ENCODE measurements at places on chromosomes 7 and 10.

DNA sequence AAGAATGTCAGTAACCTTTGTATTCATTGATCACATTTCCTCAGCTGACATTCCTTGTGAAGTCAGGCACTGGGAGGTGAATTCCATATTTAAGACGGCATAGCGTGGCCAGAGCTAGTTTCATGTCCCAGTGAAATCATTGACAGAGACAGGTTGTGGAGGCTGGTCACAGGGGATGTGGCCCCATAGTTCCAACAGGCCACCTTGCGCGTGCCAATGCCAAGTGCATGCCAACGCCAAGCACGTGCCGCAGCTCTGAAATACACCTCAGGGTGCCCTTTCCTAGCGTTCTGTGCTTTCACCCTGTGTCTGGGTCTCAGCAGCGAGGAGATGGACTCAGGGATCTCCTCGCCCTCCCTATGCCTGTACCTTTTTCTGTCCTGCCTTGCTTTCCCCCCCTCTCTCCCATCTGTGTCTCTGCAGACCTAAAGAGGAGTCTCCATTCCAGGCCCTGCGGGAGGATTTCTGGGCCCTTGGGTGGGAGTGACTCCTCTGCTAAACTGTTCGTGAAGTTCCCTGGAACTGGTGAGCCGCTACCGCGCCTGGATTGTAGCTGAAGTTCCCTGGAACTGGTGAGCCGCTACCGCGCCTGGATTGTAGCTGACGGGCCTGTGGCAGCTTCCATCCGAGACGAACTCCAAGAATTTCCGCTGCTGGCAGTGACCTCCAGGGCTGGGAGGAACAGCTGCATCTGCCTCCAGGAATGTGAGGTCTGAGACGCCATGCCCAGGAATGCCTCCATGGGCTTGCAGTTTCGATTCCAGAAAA is 19.7 kb downstream of the AQP1 start:
- no peak for DNase-seq

DNA sequence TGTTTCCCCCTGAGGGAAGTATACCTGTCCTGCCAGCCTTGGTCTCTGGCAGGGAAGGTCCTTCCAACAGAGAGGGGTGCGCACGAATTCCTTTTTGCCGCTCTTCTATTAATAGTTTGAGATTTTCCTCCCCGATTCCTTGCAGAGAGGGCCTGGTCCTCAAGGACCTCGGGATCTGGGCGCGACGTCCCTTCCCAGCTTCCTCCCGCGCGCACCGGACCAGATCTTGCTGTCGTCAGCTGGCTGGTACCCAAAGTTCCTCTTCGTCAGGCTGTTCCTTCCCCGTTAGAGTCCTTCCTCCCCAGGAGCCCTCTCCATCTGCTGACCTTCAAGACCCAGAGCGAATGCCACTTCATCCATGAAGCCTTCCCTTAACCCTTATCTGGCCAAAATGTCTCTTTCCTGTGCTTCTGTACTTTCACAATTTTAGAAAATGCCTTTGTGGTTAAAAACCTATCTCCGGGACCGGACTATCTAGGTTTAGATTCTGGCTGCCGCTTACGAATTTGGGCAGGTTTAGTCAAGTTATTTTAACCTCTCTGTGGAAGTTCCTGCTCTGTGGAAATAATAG is 851 bp upstream of the GOT1 start:
- DNase-seq: no peak

DNA sequence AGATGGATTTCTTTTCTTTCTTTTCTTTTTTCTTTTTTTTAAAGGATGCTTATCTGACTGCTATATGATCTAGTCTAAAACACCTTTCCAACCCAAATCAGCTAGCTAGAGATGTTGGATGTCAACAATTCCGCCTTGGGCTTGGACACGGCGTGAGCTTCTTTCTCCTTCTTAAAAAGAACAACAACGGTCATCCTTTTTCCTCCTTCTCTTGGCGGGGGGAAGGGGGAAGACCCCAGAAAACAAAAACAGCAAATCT is 1.0 kb downstream of the BEND7 start:
- no peak for DNase-seq

GRCh38 chr10:17021656-17022465 is 107.8 kb downstream of the CUBN start:
- DNase-seq: no peak

GRCh38 chr7:70669854-70670253 is 462.1 kb upstream of the GALNT17 start:
- DNase-seq: no peak

- DNase-seq: no peak
Measured at GRCh38 chr7:37450035-37450434, 1.4 kb upstream of the ELMO1 start.

DNA sequence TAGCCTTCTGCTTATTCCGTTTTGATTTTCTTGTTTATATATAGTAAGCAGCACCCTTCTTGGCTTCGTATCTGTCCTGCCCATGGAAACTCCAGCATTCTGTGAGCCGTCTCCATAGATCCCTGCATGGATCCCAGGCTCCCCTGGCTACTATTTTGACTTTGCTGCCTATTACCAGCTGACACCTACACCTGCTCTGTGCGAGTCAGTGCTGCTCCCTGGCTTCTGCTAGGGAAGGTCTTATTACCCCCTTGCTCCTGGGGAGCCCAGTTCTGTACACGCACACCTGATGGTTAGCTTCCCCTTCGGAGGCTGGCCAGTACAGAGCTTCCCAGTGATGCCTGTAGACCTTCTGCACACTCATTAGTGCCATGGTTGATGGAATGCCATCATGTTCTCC is 35.4 kb downstream of the NACAD start:
- no peak for DNase-seq

DNA sequence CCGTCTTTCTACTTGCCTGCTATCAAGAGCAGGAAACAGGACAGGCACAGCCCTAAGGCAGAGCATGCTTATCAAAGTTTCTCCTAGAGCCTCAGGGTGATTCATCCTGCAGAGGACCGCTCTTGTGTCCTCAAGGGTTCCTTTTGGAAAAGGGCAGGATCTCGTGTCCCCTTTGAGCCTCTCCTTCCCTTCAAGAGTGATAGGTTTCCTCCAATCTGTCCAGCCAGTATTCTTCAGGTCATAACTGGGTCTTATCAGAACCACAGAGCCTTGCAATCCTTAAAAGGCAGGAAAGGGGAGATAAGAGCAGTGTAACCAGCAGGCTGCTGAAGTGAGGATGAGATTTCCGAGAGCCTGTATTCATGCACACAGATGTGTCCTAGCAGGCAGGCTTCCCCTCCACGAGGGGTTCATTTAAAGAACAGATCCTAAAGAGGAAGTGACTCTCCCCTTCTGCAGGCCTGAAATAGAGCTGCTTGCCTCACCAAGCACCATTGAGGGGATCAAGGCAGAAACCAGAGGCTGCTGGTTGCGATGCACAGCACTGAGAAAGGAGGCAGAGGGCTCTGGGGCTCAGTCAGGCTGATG is 90.5 kb upstream of the SVIL start:
- no peak for DNase-seq

GRCh38 chr10:88122145-88122544 is 258.7 kb downstream of the PTEN start:
- DNase-seq: no peak

DNA sequence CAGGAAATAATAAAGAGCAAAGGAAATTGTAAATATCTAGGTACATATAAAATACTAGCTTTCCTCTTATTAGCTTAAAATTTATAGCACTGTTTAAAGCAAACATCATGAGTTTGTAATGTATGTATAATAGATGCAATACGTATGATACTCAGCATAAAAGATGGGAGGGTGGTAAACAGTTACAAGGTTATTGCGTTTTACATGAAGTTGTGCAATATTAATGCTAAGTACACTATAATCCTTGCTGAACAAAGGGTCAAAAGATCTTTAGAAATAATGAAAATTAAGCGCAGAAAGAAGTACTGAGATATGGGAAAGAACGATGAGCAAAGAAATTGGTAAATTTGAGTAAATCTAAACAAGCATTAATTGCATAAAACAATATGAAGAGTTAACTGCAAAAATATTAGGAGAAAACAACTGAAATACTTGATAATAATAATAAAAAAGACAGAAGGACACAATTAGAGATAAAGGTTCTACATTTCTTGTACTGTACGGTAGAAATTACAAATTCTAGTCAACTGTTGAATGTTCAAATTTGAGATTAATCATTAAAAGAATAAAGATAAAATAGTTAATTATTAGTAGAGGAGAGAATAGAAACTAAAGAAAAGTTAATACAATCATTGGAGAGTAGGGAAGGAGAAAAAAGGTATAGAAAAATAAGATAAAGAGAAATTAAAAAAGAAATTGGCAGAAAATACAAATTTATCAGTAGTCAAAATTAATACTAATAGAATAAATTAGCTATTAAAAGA is 17.9 kb downstream of the C10orf67 start:
- DNase-seq: no peak

GRCh38 chr7:41918597-41918996 is 215.7 kb upstream of the INHBA start:
- DNase-seq: no peak

DNA sequence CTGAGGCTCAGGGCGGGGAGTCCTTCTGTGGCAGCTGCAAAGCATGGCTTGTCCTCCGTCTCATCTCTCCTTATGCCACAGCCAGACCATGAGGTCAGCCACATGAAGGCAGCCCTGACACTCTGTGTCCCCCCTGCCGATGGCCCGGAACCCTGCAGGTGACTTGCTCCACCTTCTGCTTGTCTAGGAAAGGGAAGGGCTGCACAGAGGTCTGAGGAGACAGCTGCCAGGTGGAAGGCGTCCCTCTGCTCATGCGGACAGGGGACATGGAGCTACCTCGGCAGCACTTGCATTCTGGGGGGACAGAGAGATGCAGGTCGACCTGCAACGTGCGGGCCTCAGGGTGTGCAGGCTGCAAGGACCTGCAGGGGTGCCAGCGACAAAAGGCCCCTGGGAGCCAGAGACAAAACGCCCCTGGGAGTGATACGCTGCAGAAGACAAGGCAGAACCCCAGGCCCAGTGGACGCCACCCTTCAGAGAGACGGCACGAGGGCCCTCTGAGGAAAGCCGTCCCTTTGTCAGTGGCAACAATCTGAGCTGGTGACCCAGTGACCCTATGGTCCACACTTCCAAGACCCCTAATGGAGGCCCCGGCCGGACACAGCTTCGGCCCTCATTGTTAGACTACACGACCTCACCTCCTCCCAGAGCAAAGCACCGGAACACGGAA is 205.2 kb upstream of the PPP2R2D start:
- no peak for DNase-seq

GRCh38 chr10:117159390-117159789 is 21.3 kb upstream of the VAX1 start:
- DNase-seq: no peak

- DNase-seq: no peak
Measured at GRCh38 chr10:36621346-36621745, 504.1 kb upstream of the ANKRD30A start.

DNA sequence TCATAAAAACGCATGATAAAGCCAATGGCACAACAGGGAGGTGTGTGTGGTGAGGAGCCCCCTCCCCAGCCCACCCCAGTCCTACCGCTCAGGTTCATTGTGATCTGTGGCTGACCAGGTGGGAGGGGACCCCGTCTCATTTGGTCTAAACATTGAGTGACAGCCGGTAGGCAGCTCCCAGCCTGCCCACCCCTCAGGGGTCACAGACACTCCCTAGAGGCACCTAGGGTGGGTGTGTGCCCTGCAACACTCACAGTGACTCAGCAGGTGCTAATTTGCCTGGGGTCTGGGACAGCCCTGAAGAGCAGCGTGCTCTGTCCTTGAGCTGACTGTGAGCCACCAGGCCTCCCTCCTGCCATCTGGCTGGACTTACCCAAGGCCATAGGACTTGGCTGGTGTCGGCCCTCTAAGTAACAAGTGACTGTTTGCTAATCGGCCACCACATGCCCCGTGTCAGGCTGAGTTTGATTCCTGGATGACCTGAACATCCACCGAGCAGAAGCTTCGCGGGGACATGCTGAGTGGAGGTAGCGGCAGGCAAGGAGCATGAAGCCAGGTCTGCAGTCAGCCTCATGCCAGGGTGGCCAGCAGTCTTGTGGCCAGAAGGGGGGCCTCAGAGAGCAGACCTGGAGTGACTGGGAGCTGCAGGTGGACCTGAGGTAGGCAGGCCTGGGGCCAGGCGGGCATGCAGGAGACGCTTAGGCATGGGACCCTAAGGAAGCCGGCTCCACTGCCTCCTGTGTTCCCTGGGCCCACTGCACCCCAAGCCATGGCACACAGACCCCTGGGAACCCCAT is 282.3 kb upstream of the SHH start:
- no peak for DNase-seq

- no peak for DNase-seq
Measured at GRCh38 chr7:27295236-27295635, 52.6 kb downstream of the EVX1 start.

DNA sequence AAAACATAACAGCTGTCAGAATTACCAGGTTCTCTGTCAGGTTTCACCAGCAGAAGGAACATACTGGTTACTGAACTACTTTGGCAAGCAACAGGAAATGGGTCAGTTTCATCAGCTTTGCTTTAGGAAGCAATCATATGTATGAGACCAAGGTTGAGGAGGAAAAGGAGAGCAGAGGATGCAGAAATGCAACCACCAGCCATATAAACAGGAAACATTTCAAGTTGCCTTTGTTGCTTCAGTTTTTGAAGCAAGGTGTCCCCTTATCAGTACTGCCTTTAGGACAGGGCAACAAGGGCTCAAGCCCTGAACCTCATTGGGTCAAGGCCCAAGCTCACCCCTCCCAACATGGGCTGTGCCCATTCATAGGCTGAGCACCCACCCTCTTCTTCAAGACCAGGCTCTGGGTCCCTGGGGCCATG is 10.2 kb downstream of the HIPK2 start:
- no peak for DNase-seq

- no peak for DNase-seq
Measured at GRCh38 chr7:156069891-156070290, 257.6 kb upstream of the SHH start.

DNA sequence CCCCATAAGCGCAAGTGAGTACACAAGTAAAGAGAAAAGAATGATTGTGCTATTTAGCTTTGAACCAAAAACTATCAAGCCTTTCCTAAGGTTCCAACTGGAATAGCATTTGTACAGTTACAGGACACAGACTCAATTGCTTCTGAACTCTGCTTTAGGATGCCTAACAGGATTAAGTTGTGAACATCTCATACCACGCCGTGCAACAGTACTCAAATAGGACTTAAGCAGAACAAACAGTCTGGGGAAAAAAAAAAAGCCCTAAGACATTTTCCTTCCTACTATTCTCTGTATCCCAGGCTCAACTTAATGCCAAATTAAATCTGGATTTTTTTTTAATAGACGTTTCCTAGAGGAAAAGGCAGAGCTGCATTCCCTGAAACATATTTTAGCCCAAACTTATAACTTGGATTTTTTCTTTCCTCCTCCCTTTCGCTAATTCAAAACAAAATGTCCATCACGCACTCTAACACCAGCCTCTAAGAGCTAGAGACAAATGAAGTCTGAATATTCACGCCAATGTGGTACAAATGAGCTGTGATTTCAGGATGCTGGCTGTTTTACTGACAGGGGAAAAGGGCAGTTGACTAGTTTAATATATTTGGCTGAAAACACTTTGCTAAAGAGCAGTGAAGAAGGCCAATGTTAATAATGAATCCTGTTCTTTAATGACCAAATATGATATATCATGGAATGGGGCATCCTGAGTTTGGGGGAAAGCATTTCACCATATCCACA is 68.6 kb downstream of the CALD1 start:
- DNase-seq: no peak

GRCh38 chr10:73079779-73080541 is 16.7 kb downstream of the P4HA1 start:
- DNase-seq: no peak

- no peak for DNase-seq
Measured at GRCh38 chr10:95613330-95613729, 43.2 kb downstream of the ALDH18A1 start.
